ENCODE measurements at places on chromosomes 7 and 10.
A peak's percentile ranks its signal among the peaks of the same experiment; 100 is the strongest.

- no peak for DNase-seq
Measured at GRCh38 chr7:73768641-73769480, 1.2 kb downstream of the CLDN3 start.

- no peak for DNase-seq
Measured at GRCh38 chr10:86712317-86712707, 44.0 kb downstream of the LDB3 start.

DNA sequence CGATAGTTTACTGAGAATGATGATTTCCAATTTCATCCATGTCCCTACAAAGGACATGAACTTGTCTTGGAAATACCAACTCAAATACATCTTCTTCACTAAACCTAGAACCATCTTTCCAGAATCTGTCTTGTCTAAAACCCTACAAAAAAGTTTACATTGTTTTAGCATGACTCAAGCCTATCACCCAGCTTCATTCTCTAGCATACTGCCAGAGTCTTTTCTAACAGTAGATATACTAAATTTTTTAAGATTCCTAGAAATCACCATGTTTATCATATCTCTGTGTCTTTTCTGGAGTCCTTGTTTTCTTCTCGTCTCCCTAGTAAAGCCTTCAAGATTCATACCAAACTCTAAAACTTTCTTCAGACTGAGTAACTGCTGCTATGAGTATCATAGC is 129.7 kb downstream of the SEMA3E start:
- no peak for DNase-seq

DNA sequence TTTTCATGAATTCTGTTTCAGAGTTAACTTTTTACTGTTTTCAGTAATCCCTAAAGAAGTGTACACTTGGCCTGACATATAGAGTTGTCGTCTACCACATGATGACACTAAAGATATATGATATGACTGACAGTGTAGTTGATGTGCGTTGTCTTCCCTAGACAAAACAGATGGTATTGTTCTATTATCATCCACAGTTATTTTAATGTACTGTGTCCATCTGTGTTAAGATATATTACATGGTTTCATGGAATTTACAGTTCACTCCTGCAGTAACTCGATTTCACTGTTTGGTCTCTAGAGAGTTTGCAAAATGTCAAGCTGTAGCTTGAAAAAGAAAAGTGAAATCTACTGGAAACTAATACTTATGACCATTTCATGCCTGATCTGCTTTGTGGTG is 18.1 kb downstream of the FOXP2 start:
- DNase-seq: no peak

DNA sequence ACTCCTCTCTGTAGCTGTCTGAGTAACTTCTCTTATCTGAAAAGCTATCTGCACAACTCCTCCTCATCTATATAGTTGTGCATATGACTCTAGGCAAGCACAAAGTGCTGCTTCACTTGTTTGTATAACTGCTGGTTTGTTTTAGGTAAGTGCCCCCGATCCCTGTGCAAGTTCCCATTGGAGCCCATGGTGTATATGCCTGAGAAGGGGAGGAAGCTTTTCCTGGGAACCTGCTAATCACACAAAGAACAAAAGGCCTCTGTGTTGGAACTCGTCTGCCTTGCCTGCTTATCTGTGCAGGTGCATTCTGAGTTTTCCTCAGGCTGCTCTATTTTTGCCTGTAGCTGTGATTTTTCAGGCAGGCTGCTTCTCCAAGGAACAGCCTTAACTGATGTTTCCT is 23.2 kb upstream of the PHF14 start:
- no peak for DNase-seq

- DNase-seq: no peak
Measured at GRCh38 chr10:11863353-11864109, 40.4 kb downstream of the PROSER2 start.

- no peak for DNase-seq
Measured at GRCh38 chr10:129332476-129332875, 134.6 kb upstream of the MGMT start.

DNA sequence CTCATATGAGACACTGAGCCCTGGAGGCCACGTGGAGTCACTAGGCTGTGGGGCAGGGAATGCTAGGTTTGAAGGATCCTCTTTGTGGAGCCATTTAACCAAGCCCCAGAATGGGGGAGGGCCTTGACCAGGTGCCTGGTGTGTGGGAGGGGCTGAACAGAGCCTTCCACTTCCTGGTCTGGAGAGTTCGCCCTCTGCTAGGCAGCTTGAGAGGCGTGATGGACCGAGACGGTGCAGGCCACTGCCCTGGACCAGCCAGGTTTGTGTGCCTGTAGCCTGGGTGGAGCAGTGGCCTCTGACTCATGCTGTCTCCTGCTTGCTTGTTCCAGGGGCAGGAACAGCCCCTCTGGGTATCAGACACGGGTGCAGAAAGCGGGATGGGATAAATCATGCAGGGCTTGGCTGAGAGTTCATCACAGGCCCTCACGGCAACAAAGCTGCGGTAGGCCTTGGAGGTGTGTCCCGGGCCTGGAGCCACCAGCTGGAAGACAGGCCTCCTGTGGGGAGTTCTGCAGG is 27.4 kb downstream of the ADAMTS14 start:
- peak; percentile 9 for DNase-seq

GRCh38 chr7:68143345-68143744 is 1146.7 kb downstream of the TYW1 start:
- DNase-seq: no peak

GRCh38 chr10:25820874-25821273 is 113.2 kb upstream of the MYO3A start:
- DNase-seq: no peak

DNA sequence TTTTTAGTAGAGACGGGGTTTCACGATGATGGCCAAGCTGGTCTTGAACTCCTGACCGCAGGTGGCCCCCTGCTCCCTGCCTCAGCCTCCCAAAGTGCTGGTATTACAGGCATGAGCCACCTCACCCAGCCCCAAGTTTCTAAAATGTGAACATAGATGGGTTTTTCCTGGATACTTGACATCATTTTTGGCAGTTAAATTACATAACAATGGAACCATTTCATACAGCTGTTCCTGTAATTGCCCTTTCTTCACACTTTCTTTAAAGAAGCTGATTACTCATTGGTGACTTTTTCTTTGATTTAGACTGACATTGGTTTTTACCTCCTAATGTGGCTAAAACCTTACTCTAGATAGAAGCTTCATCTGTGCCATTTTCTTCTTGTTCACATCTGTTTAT is 5.9 kb downstream of the ZKSCAN1 start:
- no peak for DNase-seq

DNA sequence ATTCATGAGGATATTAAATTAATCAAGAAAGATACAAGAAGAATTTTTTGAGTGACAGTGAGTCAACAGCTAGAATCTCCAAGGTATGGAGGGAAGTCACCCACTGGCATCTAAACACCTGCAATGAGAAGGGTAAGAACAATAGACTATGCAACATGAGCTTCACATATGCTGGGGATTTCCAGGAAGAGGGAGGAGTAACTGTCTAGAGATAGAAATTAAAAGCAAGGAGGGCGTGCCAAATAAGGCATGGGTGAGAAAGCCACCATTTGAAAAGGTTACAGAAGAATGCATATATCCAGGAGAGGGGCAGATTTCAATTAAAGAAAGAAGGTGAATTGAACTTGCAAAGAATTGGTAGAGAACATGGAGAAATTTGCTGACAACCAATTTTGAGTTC is 365.7 kb downstream of the GPR37 start:
- no peak for DNase-seq

GRCh38 chr10:96292971-96293920 is 11.0 kb upstream of the DNTT start:
- peak; percentile 10 for DNase-seq

- no peak for DNase-seq
Measured at GRCh38 chr10:61313460-61313859, 139.7 kb downstream of the TMEM26 start.

DNA sequence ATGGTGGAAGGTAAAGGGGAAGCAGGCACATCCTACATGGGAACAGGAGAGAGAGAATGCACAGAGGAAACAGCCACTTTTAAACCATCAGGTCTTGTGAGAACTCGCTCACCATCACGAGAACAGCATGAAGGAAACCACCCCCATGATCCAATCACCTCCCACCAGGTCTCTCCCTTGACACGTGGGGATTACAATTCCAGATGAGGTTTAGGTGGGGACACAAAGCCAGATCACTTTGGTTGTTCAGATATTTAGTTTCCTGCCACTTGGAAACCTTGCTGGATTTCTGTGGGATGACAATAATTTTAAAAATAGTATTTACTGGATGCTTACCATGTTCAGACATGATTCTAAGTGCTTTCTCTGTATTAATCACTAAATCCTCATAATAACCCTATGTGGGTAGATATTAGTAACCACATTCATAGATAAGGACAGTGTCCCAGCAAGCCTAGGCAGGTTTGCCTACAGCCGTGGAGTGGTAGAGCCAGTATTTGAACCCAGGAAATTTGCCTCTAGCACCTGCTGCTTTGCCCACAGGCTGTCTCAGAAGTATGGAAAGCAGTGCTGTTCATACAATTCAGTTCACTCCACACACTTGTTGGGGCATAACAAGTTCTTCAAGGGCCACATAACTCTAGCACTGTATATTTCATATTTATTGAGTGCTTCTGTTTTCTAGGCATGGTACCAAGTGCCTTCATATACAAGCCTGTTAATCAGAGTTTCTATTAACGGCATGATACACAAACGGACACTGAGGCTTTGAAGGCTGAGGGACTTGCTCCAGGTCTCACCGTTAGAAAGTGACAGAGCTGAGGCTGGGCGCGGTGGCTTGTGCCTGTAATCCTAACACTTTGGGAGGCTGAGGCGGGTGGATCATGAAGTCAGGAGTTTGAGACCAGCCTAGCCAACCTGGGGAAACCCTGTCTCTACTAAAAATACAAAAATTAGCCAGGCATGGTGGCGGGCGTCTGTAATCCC is 8.3 kb downstream of the TLL2 start:
- no peak for DNase-seq

GRCh38 chr10:124291001-124291701 is 127.6 kb downstream of the OAT start:
- DNase-seq: peak; percentile 92

GRCh38 chr10:133107442-133107841 is 19.7 kb downstream of the ADGRA1 start:
- no peak for DNase-seq

DNA sequence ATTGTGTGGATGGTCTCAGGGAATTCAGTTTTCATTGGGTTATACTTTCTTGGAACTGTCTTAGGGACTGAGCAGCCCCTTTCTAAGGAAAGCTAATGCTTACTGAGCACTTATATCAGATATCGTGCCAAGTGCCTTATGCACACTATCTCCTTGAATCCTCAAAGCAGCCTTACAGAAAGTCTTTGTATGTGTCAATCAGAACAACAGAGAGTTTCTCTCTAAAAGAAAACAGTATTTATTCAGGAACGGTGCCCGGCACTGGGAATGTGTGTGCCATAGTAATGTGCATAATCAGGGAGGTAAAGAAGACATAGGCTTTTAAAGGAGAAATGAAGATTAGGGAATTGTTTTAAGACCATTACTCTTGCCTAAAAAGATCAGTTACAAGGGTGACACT is 17.3 kb downstream of the ANTXRL start:
- no peak for DNase-seq

GRCh38 chr10:13956826-13957225 is 370.1 kb downstream of the PRPF18 start:
- DNase-seq: no peak

DNA sequence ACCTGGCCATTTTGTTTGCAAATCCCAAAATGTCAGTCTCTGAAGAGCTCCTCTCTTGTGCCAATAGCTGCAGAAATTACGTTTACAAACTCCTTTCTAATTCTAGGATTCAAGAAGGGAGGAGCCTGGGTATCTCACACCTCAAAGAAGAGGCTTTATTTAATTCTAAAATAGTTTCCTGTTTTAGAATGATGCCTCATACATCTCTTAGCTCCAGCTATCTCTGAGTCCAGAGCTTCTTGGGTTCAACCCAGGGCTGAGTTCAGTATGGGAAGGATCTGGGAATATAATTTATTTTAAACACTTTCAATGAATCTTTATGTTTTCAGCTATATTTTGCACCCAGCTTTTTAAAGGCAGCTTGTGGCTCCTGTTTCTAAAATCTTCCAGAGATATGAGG is 150.1 kb downstream of the CACNA2D1 start:
- no peak for DNase-seq

All from HL-60 (cell line).